ENCODE measurements at places on chromosomes 6 and 20.

DNA sequence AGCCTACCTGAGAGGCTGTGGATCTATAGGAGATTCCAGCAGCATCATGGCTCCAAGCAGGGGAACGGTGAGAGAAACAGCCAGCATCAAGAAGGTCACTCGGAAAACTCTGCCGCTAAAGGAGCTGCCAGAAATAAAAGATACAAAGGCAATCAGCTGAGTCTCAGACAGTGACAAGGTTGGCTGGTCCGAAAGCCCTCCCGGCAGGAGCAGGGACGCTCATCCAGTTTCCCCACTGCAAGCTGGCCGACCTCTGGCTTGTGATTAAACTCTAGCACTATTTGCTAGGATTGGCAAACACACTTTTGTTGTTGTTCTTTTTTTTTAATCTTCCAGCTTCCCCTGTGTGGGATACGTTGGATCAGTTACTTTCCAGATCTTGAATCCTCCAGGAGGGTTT, 8.7 kb downstream of the APMAP start:
- no peak for DNase-seq

DNA sequence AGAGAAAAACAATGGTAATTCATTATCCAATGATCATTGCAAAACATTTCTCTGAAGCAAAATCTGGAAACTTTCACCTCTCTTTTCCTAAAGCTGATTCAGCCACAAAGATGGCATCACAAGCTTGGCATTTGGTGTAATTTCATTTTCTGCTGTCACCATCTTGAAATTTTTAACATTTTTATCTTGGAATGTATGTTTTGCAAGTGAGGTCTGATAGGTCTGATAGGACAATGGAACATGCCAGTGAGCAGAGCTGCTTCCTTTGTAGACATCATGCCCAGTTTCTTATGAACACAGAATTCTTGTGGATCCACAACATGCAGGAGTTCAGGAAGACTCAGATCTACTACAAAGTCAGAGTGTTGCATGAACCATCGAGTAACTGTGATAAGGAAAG, 969.6 kb downstream of the EYS start:
- DNase-seq, result no peak

DNA sequence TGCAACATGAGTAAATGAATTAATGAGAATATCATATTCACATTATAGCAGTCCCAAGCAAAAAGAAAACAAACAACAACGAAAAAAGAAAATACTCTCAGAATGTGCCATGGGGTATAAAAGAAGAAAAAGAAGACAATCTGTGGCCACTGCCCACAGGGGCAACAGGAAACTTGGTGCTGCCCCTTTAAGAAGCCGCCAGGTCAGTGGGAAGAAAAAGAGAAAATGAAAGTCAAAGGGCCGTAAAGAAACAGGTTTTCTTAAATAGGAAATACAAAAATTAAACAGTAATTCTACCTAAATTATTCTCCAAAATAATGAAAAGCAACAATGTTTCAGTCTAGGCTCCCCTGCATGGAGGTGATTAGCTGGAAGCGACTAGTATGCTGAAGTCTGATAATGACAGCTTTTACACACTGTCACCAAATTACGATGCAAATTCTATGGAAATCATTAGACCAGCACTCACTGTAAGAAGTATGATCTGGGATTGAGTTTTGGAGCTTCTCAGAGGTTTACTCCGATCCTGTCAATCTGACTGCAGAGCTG, 23.6 kb downstream of the GMDS start:
- no peak for DNase-seq

GRCh38 chr6:84554074-84554473, 210.3 kb downstream of the TBX18 start:
- DNase-seq, result no peak

DNA sequence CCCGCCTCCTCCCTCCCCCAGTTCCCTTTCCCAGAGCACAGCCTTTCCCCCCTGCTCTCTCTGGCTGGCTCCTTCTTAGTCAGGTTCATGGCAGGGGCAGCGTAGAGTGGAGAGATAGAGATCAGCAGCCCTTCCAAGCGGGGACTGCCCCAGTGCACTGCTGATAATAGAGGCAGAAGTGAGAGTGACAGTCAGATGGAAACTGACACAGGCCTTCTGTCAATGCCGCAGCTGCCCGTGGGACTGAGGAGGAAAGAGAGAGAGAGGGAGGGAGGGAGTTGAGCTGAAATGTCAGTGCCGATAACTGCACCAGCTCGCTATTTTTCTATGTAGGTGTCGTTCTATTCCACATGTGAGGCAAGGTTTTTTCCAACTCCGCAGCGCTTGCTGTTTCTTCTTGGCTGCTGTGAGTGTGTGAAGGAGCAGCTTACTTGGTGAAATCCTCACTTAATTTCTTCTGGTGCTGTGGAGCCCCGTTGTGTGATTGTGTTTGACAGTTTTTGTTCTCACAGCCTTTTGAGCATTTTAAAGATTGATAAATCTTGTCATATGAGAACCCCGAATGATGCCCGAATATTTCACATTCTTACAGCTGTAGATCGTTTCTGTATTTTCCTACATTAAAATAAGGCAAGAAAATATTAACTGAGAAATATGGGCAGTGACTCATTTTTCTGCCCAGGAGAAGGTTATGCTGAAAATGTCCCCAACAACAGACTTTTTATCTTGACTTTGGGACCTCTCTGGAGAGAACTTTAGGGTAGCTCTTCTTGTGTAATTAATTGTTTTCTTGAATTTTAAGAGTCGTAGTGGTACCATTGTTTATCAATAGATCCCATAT, 386.4 kb upstream of the MMS22L start:
- peak; percentile 15 for DNase-seq

GRCh38 chr6:10215326-10216110, 199.4 kb downstream of the TFAP2A start:
- DNase-seq, result no peak

GRCh38 chr20:41045671-41046070, 17.0 kb downstream of the TOP1 start:
- no peak for DNase-seq

GRCh38 chr6:158799051-158799792, 19.9 kb downstream of the EZR start:
- no peak for DNase-seq

DNA sequence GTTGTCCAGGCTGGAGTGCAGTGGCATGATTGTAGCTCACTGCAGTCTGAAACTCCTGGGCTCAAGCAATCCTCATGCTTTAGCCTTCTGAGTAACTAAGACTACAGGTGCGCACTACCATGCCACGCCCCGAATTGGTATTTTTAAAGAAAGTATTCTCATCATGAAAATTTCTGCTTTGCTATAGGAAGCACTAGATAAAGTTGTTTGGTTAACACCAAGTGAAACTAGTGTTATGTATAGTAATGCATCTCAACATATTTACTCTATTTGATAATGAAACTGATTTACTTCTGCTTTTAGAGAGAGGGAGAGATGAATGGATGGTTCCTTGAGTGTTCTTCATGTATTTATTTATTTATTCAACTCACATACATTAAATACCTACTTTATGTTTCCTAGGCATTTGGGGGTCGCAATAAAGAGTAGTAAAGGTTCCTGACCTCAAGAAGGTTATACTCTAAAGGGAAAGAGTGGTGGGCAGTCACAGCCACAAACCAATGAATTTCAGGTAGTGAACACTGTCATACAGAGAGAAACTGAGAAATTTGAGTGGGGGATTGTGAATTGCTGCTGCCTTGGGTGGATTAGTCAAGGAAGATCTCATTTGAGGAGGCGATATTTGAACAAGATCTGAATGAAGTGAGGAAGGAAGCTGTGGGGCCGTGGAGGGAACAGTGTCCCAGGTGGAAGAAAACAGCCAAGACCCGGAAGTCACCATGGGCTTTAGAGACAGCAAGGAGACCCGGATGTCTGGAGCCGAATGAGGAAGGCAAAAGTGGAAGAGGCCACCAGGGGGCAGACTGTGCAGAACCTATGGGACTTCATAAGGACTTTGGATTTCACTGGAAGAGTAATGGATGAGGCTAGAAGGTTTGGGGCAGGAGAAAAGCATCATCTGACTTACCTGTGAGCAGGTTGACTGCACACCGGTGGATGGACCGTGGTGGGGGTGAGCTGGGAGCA, 185.6 kb downstream of the TSHZ2 start:
- DNase-seq, result peak; percentile 26

GRCh38 chr20:62503401-62504178, 27.8 kb upstream of the GATA5 start:
- DNase-seq, result no peak

- peak; percentile 24 for DNase-seq
These were observed 32.9 kb upstream of the ID1 start for GRCh38 chr20:31572042-31572700.

- no peak for DNase-seq
These were observed 109.6 kb downstream of the ASXL1 start for GRCh38 chr20:32467506-32468312.

GRCh38 chr6:122673343-122673961, 63.2 kb downstream of the PKIB start:
- no peak for DNase-seq
